ENCODE measurements at places on chromosomes 2 and 18.

DNA sequence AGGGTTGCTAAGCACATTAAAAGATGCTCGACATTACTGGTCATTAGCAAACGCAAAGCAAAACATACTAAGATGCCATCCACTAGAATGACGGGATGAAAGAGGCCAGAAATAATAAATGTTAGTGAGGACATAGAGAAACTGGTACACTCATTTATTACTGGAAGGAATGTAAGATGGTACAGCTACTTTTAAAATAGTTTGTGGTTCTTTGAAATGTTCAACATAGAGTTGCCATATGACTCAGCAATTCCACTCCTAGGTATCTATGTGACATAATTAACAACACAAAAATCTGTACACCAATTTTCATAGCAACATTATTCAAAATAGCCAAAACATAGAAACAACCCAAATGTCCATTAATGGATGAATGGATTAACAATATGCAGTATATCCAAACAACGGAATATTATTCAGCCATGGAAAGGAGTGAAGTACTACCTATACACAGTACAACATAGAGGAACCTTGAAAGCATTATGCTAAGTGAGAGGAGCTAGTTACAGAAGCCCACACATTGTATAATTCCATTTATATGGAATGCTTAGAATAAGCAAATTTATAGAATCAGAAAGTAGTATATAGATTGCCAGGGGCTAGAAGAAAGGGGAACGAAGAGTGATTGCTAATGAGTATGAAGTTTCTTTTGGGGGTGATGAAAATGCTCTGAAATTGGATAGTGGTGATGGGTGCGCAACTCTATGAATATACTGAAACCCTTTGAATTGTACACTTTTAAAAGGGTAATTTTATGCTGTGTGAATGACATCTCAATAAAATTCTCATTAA lies 61.9 kb upstream of the IL1R1 start:
- DNase-seq = no peak

- DNase-seq = no peak
Observed at GRCh38 chr2:36492216-36492945, 105.6 kb downstream of the FEZ2 start.

- no peak for DNase-seq
Observed at GRCh38 chr18:54351186-54351585, 6.5 kb downstream of the STARD6 start.

DNA sequence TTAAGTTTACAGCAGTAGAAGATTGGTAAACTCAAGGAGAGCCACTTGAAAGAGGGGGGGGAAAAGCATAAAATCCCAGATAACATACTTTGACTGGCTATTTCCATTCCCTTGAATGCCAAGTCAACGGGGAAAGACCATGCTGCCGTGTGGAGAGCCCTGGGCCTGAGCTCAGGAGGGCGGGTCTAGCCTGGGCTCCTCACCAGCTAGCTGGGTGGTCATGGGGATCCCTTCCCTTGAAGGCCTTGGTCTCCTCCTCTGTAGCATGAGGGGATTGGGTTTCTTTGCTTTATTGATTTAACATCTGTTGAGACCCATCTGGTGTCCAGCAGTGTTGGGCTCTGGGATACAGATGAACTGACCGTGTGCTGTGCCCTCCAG lies 35.0 kb downstream of the TEX51 start:
- DNase-seq = no peak

- DNase-seq = no peak
Observed at GRCh38 chr2:16604236-16604635, 61.4 kb downstream of the CYRIA start.

DNA sequence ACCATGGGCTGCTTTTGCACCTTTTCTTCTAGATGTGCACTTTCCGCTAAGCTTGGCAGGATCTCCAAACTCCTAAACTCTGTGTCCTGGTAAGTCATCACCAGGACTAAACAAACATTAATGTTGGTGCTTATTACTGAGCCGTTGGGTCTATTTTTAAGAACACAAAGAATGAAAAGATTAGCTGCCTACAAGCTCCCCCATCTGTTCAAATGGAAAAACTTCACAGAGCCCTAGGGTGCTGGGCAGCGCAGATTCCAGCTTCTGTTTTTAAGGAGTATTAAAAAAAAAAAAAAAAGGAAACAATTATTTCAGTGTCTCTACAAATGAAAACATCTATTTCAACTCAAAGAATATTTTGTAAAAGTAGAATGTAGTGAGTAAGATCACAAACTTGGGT lies 97.8 kb upstream of the AQP4 start:
- DNase-seq = no peak

DNA sequence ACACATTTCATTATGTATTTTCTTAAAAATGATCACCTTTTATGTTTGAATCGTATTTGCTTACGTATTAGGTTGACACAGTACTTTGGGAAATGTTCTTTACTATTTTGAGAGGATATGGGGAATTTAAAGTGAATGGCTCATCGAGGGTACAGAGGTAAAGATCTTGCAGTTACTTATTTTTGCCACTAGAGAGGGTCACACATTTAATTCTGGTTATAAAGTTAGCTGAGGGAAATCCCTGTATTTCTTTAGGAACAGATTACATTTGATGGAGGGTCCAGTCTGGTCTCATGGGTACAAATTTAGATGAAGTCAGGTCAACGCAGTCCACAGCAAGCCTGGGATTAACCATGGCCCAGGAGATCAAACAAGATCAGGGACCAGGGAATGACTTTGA lies 24.5 kb downstream of the DYNC2LI1 start:
- DNase-seq = no peak

DNA sequence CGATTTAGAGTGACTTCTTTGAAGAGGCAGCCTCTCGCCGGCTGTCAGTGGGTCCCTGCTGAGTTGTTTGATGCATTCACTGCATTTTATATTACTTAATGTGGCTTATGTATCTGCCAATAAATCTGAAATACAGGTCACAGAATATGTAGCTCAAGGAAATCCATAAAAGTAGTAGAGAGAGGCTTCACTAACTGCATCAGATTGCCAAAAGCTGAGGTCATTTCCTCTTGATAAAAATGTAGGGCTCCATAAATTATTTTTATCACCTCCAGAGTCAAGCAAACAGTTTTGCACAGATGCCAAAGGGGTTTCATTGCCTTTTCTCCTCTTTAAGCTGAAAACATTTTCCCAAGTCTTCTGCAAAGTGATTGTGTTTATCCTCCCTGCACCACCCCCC lies 36.5 kb upstream of the CCDC93 start:
- no peak for DNase-seq

- DNase-seq = no peak
Observed at GRCh38 chr2:205868773-205869333, 186.6 kb downstream of the NRP2 start.

DNA sequence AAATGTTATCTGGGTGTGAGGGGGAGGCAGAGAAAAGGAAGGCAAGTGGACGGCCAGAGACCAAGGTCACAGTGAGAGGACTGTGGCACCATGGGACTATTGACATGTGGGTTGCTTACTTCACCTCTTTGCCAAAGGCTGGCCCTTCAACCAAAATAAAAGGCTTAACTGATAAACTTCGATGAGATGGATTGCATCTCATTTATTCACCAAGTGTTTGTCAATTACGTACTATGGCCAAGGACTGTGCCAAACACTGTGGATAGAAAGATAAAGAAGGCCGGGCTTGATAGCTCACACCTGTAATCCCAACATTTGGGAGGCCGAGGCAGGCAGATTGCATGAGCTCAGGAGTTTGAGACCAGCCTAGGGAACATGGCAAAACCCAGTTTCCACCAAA lies 98.7 kb upstream of the CCBE1 start:
- DNase-seq = no peak

DNA sequence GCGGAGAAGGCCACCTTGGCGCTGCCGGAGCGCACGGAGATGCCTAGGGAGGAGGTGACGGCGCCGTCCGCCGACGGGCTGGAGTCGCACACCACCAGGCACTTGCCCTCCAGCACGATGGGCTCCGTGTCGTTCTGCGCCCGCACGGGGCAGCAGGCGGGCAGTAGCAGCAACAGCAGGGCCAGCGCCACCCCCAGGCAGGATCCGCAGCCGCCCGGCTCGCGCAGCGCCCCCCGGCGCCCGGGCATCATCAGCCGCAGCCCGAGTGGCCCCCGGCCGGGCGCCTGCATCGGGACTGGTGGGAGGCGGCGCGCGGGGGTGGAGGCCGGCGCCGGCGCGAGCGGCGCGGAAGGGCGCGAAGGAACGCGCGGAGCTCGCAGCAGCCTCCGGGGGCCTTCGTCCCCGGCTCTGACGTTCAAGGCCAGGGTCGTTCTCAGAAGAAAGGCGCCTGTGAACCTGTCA lies 2.2 kb downstream of the CBLN2 start:
- peak; percentile 12 for DNase-seq

- DNase-seq = no peak
Observed at GRCh38 chr2:86671337-86671981, 47.8 kb upstream of the RNF103 start.

DNA sequence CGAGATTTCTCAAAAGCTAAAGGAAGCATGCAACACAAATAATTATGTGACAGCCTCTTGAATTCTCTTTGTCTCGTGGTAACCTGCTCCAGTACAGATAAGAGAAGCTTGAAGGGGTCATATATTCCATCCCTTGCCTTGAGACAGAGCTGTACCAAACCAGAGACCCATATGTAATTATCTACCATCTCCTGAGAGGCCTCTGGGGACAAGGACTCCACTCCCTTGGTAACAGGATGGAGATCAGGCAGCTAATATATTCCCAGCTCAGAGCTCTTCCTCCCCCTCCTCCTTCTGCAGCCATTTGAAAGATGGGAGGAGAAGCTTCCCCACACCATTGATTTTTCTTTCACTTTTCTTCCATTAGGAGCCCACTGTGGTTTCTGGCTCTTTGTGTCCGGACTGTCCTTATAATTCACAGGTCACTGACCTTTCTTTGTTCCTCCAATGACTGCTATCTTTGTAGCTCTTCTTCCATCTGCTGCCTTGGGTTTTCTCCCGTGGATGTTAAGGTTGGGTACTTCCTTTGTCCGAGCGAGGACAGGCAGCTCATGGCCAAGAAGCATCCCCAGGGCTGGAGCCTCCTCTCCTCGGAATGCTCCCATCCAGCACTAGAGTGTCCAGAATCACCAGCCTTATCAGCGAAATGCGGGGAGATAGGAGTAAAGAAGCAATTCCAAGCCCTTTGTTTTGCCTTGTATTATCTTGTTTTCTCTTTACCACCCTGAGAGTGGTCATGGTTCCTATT lies 72.6 kb upstream of the STPG4 start:
- DNase-seq = no peak

GRCh38 chr2:179440642-179441251 lies 176.1 kb upstream of the SESTD1 start:
- DNase-seq = peak; percentile 70

DNA sequence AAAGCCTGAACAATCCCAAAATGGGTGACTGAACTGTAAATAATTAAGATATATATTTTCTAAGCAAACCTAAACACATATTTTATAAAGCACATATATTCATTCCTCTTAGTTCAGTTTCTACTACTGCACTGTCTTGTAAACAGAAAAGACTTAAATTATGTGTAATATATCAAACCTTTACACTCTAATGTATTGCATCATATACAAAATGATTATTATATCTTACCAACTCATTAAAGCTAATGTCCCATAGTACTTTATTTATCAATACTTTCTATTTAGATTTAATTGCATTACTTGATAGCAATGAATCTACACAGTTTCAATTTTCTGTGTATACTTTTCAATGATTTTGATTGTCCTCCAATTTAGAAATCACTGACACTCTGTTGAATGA lies 111.0 kb downstream of the TMEM247 start:
- no peak for DNase-seq

GRCh38 chr2:218386505-218387368 lies 4.7 kb downstream of the SLC11A1 start:
- no peak for DNase-seq

GRCh38 chr2:26580151-26580550 lies 61.0 kb downstream of the CIB4 start:
- DNase-seq = no peak

- DNase-seq = no peak
Observed at GRCh38 chr2:66270247-66270646, 164.7 kb upstream of the MEIS1 start.

- no peak for DNase-seq
Observed at GRCh38 chr18:80037869-80038630, 3.8 kb downstream of the RBFA start.

DNA sequence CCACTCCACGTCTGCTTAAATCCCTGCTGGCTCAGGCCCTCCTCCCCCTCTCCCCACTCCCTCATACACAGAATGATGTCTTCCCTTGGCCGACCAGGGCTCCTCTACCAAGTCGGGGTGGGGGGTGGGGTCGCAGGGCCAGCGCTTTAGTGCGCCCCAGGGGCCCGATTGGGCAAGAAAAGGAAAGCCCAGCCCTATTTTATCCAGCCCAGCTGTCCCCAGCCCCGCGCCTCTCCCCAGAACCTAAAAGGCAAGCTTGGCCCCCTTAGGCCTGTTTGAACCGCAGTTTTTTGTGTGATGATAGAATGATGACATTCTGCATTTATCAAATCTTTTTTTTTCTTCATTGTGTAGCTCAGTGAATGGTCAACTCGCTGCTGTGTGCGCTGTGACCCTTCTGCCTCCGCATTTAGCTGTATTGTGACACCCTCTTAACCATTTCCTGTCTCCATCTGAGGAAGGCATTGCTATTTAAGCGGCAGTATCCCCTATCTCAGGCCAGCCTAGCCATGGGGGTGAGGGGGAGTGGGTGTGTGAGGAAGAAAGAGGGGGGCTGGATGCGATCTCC lies 231.4 kb downstream of the HAUS1 start:
- no peak for DNase-seq

All from B cell (primary cell).